Right lung (tissue), 10 donors: ENCODE measurements at places on chromosomes 2 and 18.
A peak's percentile ranks its signal among the peaks of the same experiment; 100 is the strongest.

- DNase-seq = no peak
Measured at GRCh38 chr2:172943539-172943938, 132.1 kb upstream of the MAP3K20 start.

GRCh38 chr2:169895294-169895985 lies 68.2 kb downstream of the UBR3 start:
- no peak for DNase-seq

GRCh38 chr2:130310881-130311280 lies 31.8 kb upstream of the IMP4 start:
- no peak for DNase-seq

GRCh38 chr2:214628091-214628490 lies 181.4 kb downstream of the BARD1 start:
- no peak for DNase-seq

GRCh38 chr2:45115181-45115580 lies 105.9 kb upstream of the SIX2 start:
- no peak for DNase-seq

- no peak for DNase-seq
Measured at GRCh38 chr2:437180-437579, 149.3 kb upstream of the ALKAL2 start.

- DNase-seq = no peak
Measured at GRCh38 chr2:189379287-189379630, 62.0 kb upstream of the WDR75 start.

DNA sequence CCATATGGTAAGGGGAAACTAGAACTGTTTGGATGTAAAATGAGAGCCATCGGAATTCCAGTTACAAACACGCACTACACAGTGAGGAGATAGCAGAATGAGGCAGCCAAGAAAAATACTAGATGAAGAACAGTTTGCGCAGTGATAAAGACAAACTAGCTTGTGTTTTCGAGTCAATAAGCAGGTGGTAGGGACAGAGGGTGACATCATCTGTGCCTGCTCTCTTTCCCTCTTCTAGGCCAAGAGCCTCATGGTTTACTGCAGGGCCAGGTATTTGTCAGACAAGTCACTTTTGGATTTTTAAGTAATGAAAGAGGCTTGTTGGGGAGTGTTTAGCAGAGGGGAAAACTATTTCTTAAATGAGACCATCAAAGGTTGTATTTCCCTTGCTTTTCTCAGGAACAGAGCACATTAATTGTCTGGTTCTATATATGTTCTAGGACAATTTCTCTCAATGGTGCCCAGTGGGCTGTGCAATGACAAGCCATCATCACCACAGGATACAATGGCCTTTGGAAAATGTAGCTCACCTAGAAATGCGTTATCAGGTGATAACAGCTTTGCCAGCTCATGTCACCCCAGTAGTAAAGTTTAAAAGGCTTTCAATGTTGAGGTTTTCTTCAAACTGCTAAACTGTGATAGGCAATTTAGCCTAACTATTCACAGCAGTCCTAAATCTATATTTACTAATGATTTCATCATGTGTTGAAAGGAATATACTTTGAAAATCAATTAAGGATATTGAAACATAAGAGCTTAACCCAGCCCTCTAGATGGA lies 1210.3 kb upstream of the ZEB2 start:
- no peak for DNase-seq

DNA sequence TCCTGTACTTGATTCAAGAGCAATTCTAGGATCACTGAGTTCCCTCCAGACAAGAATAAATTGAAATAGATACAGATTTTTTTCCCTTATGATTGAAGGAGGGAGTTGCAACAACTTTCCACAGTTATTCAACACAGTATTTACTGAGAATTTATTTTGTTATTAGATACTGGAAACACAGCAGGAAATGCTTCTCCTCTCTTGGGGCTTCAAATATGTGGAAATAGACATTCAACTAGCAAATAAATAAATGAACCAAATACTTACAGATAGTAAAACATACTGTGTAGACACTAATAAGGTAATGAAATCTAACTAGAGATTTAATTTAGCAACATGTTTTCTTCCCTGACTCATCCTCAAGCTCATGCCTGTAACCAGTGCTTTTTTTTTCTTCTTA lies 169.2 kb downstream of the LNPK start:
- no peak for DNase-seq

DNA sequence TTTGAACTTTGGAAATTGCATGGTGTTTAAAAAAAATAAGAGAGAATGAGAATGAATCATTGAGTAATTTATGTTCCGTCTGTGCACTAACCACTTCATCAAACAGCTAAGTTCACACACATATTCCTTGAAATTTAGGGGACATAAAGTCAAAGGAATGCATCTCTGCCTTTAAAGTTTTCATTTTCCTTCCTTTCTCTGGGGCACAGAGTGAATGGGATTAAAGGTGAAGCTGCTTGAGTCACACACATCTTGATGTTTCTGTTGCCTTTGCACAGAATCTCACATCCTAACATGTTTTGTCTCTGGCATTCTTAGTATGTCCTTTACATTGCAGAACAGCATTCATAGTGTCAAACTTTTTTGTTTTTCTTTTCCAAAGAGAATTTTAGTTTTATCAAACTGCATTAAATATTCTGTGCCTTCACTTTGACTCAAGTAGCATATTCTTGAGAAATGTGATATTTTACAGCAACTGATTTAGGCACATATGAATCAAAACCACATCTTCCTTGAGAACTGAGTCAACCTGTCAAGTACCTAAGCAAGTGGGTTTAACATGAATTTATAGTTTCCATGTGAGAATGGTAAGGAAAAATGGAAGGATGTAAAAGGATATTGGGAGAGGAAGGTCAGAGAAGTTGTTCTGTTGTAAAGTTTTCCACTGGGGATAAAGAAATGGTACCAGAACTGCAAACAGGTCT lies 169.1 kb upstream of the THUMPD2 start:
- no peak for DNase-seq

GRCh38 chr2:218168016-218168415 lies 1.3 kb upstream of the CXCR1 start:
- no peak for DNase-seq

DNA sequence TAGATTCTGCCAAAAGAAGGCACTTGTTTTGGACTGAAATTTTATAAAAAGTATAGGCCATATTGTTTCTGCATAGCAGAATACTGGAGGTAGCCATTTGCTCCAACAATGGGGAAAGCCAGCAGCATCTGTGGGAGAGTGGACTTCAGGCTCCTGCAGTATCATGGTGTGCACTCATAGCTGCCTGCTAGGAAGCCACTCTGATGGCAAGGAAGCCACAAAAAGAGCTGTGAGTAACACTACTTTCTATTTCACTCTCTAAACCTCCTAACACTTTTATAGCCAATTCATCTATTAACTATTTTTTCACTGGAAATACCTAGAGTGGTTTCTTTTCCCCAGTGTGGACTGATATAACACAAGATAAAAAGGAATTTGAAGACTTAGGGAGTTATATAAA lies 144.4 kb upstream of the KCNJ3 start:
- DNase-seq = no peak

DNA sequence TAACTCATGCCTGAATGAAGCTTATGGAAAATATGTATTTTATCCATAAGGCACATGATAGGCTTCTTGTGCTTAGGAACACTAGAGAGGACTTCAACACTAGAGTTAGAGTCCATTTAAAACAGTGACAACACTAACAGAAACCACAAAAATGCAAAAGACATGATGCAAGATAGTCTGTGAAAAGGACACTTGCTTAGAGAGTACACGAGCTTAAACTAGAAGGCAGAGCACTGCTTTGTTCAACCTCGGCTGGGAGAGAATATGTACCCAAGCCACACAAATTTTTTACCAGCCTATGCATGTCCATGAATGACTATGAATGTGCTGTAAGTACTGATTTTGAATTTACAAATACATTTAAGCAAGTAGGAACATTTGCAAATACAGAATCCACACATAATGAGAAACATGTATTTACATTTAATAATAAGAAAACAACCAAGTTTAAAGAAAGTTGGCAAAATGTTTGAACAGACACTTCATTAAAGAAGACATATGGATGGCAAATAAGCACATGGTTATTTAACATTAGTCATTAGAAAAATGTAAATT lies 130.6 kb downstream of the SPOPL start:
- no peak for DNase-seq

DNA sequence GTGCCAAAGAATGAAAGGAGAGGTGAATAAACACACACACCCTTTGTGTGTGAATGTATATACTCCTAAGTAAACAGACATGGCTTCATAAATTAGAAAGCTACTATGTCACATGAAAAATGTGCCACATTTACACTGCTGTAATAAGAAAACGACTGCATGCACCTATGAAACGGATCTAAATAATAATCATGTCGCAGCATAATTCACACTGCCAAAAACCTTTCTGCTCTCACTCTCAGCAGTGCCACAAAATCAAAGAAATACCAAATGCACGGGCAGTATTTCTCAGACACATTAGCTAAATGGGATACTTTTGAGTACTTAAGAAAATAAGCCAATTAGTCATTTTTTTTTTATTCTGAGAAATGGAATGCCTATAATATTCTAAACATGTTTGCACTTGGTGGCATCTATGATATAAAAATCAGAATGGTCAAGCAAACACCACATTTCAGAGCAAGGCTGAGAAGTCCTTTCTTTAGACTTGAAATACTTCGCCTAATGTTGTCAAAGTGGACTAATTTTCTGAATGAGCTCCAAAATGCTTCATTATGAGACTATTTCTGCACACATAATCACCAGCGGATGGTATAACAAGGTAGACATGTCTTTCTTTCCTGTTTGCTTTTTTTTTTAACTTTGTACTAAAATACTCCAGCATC lies 6.6 kb downstream of the BCL11A start:
- DNase-seq = no peak

DNA sequence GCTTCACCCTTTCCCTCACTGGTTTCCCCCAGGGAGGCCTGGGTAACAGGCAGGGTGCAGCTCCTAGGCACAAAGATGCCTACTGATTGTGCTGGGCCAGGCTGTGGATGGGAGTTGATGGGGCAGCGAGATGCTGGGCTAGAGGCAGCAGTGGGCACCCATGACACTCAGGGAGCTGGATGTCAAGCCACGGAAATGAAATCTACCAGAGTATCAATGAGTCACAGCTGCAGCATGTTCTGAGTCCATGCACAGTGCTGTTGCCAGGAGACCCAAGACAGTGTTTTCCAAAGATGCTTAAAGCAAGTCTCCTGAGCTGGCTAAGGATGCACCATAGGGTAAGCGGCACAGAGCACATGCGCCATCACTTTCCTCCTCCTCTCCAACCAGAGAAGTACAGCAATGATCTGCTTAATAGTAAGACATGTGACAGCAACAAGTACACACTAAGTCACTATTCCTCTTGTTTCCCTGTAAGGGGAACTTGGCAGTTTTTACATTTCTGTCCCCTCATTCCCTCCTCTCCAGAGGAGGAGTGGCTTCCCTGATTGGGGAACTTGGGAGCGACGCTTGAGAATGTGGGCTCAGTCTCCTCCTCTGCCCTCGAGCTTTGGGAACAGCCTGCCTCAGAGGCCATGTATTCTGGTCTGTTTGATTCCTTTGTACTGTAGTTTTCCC lies 57.2 kb downstream of the CDC42EP3 start:
- no peak for DNase-seq

GRCh38 chr2:74979844-74980243 lies 21.4 kb downstream of the POLE4 start:
- no peak for DNase-seq

DNA sequence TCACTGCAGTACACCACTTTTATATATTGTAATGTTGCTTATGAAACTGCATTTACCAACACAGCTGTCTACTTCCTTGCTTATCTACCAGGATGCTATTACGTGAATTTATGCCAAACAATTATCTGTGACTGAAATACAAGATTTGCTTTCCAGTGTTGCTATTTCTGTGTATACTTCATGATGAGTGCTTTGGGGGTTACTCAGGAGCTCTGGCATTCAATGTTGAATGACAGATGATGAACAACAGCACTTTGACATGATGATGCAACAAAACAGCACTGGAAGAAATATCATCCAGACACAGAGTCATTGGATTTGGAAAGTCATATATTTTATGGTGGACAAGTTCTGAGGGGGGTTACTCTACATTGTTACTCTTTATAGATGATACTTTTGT lies 125.8 kb downstream of the NETO1 start:
- no peak for DNase-seq

- no peak for DNase-seq
Measured at GRCh38 chr2:181910028-181910831, 18.7 kb downstream of the ITPRID2 start.

- no peak for DNase-seq
Measured at GRCh38 chr2:188307850-188308283, 16.2 kb downstream of the GULP1 start.

DNA sequence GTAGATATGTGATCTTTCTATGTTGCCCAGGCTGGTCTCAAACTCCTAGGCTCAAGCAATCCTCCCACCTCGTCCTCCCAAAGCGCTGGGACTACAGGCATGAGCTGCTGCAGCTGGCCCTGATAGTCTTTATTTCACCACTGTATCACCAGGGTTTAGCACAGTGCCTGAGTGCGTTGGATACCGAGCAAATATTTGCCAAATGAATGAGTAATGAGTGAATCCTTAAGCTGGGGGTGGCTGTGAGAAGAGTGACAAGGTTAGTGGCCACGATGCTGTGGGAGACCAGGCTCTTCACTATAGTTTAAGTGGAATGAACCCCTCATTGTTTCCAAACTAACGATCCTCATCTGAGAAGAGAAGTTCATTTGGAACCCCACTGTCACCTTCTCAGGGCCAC lies 60.8 kb upstream of the FAM136A start:
- DNase-seq = no peak

DNA sequence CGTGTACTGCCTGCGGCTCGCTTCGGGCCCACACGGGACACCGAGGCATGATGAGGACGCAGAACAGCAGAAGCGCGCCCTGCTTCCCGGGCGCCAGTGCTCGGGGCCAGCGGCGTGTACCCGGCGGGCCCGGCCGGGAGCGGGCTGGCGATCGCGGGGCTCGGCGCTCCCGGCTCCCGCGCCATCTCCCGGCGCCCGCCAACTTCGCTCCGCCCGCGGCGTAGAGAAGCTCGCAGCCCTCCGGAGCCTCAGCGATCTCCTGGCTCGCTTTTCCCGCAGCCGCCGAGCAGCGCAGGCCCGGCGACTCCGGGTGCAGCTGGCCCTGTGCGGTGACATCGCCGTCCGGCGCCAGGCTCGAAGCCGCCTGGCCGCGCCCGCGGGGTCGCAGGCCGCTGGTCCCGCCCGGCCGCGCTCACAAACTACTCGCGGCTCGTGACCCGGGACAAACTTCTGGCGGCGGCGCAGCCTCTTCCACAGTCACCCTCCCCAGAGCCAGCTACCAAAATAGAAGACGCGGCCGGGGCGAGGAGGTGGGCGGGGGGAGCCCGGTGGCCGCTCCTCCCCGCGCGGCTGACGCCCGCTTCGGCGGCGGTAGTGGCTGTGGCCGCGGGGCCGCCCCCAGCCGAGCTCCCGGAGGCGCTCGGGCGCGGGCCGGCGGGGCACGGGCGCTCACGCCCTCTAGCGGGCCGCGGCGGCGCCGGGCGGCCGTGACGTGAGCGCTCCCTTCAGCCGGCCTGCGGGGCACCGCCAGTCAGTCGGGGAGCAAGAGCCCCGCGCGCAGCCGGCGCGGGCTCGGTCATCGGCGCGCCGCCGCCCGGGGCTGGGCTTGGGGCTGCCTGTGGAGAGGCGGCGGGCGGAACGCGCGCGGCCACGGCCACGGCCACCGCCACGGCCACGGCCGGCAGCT lies at the start of gene PTPRM:
TSS of gene PTPRM (plus strand) at position 750 of the 907 bp plus-strand sequence. CDS start 503 bp downstream, outside the sequence.
- DNase-seq = peak; percentile 88
